ENCODE measurements at places on chromosomes 1 and 21.

GRCh38 chr1:157993147-157993917 lies at the start of gene KIRREL1:
KIRREL1 (plus strand) TSS chr1:157993645; CDS start chr1:157993677, 32 bp downstream.
- no peak for DNase-seq

- DNase-seq = peak; percentile 10
Measured at GRCh38 chr1:61082311-61083012, at the start of gene NFIA. NFIA (plus strand) TSS chr1:61082561.

GRCh38 chr21:42570841-42571387 lies 57.3 kb downstream of the SLC37A1 start:
- DNase-seq = no peak

DNA sequence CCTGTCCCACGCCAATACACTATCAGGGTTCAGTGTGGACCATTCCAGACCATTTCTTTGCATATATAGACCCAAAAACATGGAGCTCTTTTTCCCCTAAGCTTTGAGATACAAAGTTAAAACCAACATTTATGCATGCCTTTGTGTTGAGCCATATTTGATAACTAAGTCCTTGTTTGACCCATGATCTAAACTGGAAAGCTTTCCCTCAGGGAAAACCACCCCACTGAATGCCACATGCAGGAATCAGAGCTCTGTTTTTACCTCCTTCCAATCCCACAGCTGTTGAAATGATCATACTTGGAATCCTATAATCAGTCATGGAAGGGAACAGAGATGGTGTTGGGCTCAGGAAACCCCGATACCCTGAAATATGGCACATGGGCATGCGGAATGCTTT lies 14.8 kb upstream of the SLC45A1 start:
- DNase-seq = no peak

DNA sequence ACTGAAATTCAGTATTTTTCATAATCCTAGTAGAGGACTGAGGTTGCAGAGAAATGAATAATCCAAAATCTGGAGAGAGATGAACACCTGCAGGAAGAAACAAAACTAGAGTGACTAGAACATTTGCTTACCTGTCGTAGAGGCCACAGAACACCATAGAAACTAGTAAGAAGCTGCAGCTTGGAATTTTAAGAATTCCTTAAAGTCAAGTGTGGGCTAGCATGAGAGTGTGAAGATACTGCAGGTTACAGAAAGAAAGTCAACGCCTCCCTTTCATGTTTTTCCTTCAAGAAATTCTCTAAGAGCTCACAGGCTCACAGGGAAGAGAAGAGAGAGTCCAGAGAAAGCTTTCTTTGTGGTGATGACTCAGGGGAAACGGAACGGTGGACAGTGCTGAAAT lies 633.7 kb downstream of the LRRIQ3 start:
- no peak for DNase-seq
